ENCODE measurements at places on chromosomes 16 and 17.
A peak's percentile ranks its signal among the peaks of the same experiment; 100 is the strongest.

GRCh38 chr17:33334703-33335102, 41.6 kb upstream of the ASIC2 start:
- DNase-seq = no peak

DNA sequence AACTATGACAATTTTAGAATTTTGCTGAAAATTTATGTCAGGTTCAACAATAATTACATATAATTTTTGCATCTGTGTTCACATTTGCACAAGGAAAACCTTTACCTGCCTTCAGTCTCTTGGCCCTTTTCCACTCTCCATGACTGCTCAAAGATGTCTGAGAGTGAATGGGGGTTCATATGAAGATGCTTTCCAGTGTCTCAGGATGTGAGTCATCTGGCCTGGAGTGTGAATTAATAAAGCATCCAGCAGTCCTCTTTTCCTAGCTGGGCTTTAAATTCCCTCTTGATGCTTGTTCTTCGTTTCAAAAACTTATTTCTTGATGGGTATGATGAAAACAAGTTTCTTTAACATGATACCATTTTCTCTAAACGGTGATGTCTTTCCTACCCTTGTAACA, 99.9 kb downstream of the CDK5R1 start:
- DNase-seq = no peak

GRCh38 chr16:25063865-25064264, 47.7 kb upstream of the LCMT1 start:
- no peak for DNase-seq

- DNase-seq = no peak
Measured at GRCh38 chr17:7282752-7283321, 1.3 kb downstream of the SLC2A4 start.

- peak; percentile 89 for DNase-seq
Measured at GRCh38 chr16:56356276-56357240, 68.8 kb downstream of the AMFR start.

- DNase-seq = no peak
Measured at GRCh38 chr16:661184-661821, 6.6 kb upstream of the RHOT2 start.

Data from upper lobe of right lung (tissue), 1 donor.